Ureter (tissue), 1 donor: ENCODE measurements at places on chromosomes 7 and 10. TPM values are rescaled to one million over a fixed set of nuclear protein-coding genes. Genes with fewer than 3 reads are reported as not detected.

- no peak for DNase-seq
Observed at GRCh38 chr10:60726257-60726656, 52.0 kb upstream of the CDK1 start.

GRCh38 chr7:149625340-149625946, 127.8 kb upstream of the ZNF746 start:
- peak; percentile 63 for DNase-seq

- DNase-seq = no peak
Observed at GRCh38 chr7:129502708-129503685, 666 bp downstream of the SMKR1 start.

TRIM50 gene
- total RNA-seq = not detected

AKR1C8 gene
- not detected for total RNA-seq

LIPJ gene
- total RNA-seq = 0.39 TPM
